ENCODE measurements at places on chromosomes 5 and 9. TPM values are rescaled to one million over a fixed set of nuclear protein-coding genes. Genes with fewer than 3 reads are reported as not detected.
A peak's percentile ranks its signal among the peaks of the same experiment; 100 is the strongest.

GRCh38 chr9:130213911-130214761 is 41.9 kb downstream of the NCS1 start:
- no peak overlapping the region for H3K4me3 ChIP-seq
- DNase-seq = no peak
- H3K4me1 ChIP-seq = peaks cover 68% of the 10 kb centered on the region
- peak overlapping the region; percentile 96 for H3K27ac ChIP-seq
- H3K27me3 ChIP-seq = no peaks in the 10 kb centered on the region

GRM6 gene
- not detected for total RNA-seq

GGTA1 gene
- 6.6 TPM for total RNA-seq

IARS1 gene
- 61.5 TPM for total RNA-seq

DNA sequence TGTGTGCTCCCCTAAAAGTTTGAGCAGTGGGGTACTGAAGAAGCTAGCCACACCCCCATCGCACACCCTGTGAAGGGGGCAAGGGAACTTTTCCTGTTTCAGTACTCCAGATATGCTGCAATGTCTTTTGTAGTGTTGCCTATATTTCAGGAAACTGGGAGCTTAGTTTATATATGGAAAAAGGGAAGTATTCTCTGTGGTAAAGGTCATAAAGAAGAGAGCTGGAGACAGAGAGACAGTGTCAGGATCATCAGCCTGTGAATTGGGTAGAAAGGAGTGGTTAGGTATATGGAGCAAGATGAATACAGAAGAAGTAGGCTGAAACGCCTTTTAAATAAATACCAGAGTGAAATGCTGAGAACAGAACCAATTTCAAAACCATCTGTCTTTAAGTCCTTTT is 82.2 kb upstream of the C9orf72 start:
- H3K36me3 ChIP-seq = no peaks in the 10 kb centered on the region
- no peaks in the 10 kb centered on the region for H3K27me3 ChIP-seq
- no peak overlapping the region for H3K27ac ChIP-seq
- H3K4me1 ChIP-seq = no peaks in the 10 kb centered on the region

GRCh38 chr9:135533113-135533512 is 11.9 kb downstream of the LCN1 start:
- no peaks in the 10 kb centered on the region for H3K36me3 ChIP-seq
- no peak for DNase-seq
- H3K27me3 ChIP-seq = no peaks in the 10 kb centered on the region
- no peak overlapping the region for H3K27ac ChIP-seq
- no peaks in the 10 kb centered on the region for H3K4me1 ChIP-seq
- no peak overlapping the region for H3K4me3 ChIP-seq

ELOVL7 gene
- total RNA-seq = 6.1 TPM

DNA sequence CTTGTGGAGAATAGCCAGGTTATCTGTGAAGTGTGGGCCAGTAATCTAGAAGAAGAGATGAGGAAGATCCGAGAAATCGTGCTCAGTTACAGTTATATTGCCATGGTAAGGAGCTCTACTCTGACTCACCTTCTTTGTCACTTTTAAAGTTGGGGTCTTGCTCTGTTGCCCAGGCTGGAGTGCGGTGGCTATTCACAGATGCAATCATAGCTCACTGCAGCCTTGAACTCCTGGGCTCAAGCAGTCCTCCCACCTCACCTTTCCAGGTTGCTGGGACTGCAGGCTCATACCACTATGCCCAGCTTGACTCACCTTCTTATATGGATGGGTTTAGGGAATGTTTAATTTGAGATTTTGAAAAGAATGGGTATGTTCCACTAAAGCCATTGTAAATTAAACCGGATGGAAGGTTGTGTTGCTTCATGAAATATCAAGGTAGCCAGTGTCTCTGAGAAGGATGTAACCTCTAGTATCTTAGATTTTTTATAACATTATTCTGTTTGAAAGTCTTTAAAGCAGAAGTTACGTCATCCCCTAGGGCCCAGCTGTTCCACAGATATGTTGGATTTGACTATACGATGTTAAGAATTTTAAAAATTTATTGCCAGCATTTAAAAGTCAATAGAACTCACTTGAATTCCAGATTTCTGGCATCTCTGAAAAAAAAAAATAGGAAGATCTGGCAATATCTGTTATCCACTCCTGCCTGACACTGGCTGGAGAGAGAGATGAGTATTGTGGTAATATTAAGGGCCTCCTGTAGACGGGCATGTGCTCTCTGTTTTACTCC is 5.1 kb downstream of the CNOT8 start:
- DNase-seq = no peak
- H3K36me3 ChIP-seq = peaks cover 51% of the 10 kb centered on the region
- H3K4me3 ChIP-seq = no peak overlapping the region

- H3K36me3 ChIP-seq = no peaks in the 10 kb centered on the region
- no peak overlapping the region for H3K4me3 ChIP-seq
- no peak for DNase-seq
- H3K4me1 ChIP-seq = peaks cover 64% of the 10 kb centered on the region
- no peaks in the 10 kb centered on the region for H3K27me3 ChIP-seq
Measured at GRCh38 chr9:91844701-91845291, 105.2 kb downstream of the ROR2 start.

- H3K36me3 ChIP-seq = peaks cover 31% of the 10 kb centered on the region
- H3K27ac ChIP-seq = peak overlapping the region; percentile 81
- H3K4me1 ChIP-seq = peaks cover 24% of the 10 kb centered on the region
- H3K27me3 ChIP-seq = no peaks in the 10 kb centered on the region
Measured at GRCh38 chr5:893137-893506, 438 bp downstream of the TRIP13 start.

- DNase-seq = no peak
- peaks cover 28% of the 10 kb centered on the region for H3K4me1 ChIP-seq
- no peaks in the 10 kb centered on the region for H3K27me3 ChIP-seq
- H3K4me3 ChIP-seq = no peak overlapping the region
Measured at GRCh38 chr5:126002222-126002897, 420.8 kb upstream of the GRAMD2B start.

DNA sequence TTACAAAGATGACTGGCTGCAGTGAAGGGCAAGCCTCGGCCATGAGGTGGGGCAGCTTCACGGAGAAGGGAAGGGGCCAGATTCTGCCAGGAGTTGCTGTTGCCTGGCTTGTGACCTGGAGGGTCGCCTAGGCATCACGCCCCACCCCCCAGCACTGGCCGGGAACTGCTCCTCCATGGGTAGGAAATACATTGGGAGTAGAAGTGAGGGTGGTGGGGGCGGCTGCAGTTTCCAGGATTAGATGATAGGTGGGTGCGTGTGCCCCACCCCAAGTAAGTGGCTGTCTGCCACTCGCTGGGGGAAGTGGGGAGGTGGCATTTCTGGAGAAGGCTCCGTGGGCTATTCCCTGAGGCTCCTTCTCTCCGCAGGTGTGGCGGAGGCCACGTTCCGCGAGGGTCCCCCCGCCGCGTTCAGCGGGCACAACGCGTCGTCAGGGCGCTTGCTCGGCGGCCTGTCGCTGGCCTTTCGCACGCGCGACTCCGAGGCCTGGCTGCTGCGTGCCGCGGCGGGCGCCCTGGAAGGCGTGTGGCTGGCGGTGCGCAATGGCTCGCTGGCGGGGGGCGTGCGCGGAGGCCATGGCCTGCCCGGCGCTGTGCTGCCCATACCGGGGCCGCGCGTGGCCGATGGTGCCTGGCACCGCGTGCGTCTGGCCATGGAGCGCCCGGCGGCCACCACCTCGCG is 16.9 kb downstream of the CRB2 start:
- H3K27me3 ChIP-seq = no peaks in the 10 kb centered on the region
- no peaks in the 10 kb centered on the region for H3K36me3 ChIP-seq
- H3K27ac ChIP-seq = no peak overlapping the region
- no peak for DNase-seq
- peaks cover 30% of the 10 kb centered on the region for H3K4me1 ChIP-seq

CDX1 gene
- not detected for total RNA-seq

GRCh38 chr9:128097543-128098296 is 29.7 kb downstream of the SLC25A25 start:
- no peak for DNase-seq
- peak overlapping the region; percentile 58 for H3K4me3 ChIP-seq
- H3K36me3 ChIP-seq = peaks cover 17% of the 10 kb centered on the region

DNA sequence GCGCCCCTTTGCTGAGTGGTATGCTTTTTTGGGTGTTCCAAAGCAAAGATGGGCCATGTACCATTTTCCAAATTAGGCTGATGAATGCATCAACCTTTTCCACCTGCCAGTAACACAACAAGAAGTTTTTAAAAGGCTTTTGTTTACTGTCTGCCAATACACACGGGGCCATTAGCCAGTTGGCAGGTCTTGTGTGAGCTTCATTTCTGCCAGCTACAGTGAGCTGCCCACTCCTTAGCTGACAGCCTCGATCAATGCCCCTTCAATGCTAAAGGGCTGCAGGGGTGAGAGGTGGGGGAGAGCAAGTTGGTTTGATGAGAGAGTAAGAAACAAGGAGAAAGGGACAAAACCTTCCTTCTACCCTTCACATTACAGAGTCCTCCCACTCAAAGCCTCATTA is 128.7 kb downstream of the C5orf15 start:
- no peaks in the 10 kb centered on the region for H3K36me3 ChIP-seq
- no peak for DNase-seq
- H3K27me3 ChIP-seq = no peaks in the 10 kb centered on the region
- no peak overlapping the region for H3K27ac ChIP-seq
- H3K4me3 ChIP-seq = no peak overlapping the region

SNX18 gene
- total RNA-seq = 43.2 TPM

- no peaks in the 10 kb centered on the region for H3K36me3 ChIP-seq
- H3K4me1 ChIP-seq = no peaks in the 10 kb centered on the region
- no peak overlapping the region for H3K4me3 ChIP-seq
- peak; percentile 84 for DNase-seq
- no peaks in the 10 kb centered on the region for H3K27me3 ChIP-seq
- H3K27ac ChIP-seq = no peak overlapping the region
Measured at GRCh38 chr5:2817031-2817603, 65.6 kb upstream of the IRX2 start.

- no peak overlapping the region for H3K27ac ChIP-seq
- H3K4me1 ChIP-seq = peaks cover 22% of the 10 kb centered on the region
- H3K36me3 ChIP-seq = no peaks in the 10 kb centered on the region
- no peak overlapping the region for H3K4me3 ChIP-seq
Measured at GRCh38 chr5:119316086-119316485, 39.7 kb upstream of the TNFAIP8 start.

GRCh38 chr9:113626735-113627495 is 163.4 kb downstream of the RGS3 start:
- peak overlapping the region; percentile 36 for H3K27ac ChIP-seq
- H3K36me3 ChIP-seq = no peaks in the 10 kb centered on the region
- H3K4me1 ChIP-seq = peaks cover 21% of the 10 kb centered on the region
- no peaks in the 10 kb centered on the region for H3K27me3 ChIP-seq

- no peak overlapping the region for H3K27ac ChIP-seq
- no peak for DNase-seq
- H3K27me3 ChIP-seq = no peaks in the 10 kb centered on the region
- no peak overlapping the region for H3K4me3 ChIP-seq
- H3K36me3 ChIP-seq = no peaks in the 10 kb centered on the region
Measured at GRCh38 chr5:164119806-164120447, 614.5 kb downstream of the MAT2B start.

- no peak overlapping the region for H3K4me3 ChIP-seq
- H3K27me3 ChIP-seq = no peaks in the 10 kb centered on the region
- no peak for DNase-seq
- H3K27ac ChIP-seq = no peak overlapping the region
Measured at GRCh38 chr5:178058321-178059012, 54.9 kb upstream of the N4BP3 start.

GRCh38 chr9:31542384-31543055 is 841.9 kb upstream of the ACO1 start:
- no peaks in the 10 kb centered on the region for H3K4me1 ChIP-seq
- no peak for DNase-seq
- H3K36me3 ChIP-seq = no peaks in the 10 kb centered on the region
- H3K27ac ChIP-seq = peak overlapping the region; percentile 29
